ELF-1 (cell line): ENCODE measurements at places on chromosomes 12 and 14.

DNA sequence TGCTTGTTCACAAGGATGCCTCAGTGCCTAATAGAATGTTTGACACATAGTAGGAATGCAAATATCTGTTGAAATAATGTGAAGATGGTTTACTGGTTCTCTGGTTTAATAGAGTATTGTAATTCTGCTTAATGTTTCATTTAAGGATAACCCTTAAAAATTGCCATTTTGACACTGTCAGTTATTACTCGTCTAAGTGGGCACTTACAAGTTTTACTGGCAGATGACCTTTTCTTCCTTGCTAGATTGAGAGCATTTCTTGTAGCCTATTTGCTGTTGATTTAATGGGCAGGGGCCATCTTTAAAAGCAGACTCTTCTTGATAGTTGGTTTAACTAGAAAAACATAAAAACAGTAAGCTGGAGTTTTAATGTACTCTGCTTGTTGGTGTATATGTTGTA, 1.9 kb downstream of the TMEM263 start:
- DNase-seq, result no peak

DNA sequence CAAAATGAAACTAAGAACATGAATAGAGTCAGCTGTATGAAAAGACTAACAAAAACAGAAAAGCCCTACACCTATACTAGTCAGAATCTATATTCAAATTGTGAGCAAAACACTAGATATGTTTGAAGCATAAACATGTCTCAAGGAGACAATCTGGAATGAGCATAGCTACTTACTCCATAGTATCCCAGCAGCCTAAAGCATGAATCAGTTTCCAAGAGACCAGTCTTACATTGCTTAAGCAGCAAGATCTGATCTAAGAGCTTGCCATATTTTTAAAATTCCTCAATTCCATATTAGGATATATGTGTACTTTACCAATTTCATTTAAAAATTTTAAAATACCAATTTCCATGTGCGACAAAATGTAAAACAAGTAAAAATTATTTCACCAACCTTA, 7.7 kb downstream of the CAPS2 start:
- no peak for DNase-seq

GRCh38 chr12:29035112-29035511, 114.0 kb upstream of the FAR2 start:
- no peak for DNase-seq

DNA sequence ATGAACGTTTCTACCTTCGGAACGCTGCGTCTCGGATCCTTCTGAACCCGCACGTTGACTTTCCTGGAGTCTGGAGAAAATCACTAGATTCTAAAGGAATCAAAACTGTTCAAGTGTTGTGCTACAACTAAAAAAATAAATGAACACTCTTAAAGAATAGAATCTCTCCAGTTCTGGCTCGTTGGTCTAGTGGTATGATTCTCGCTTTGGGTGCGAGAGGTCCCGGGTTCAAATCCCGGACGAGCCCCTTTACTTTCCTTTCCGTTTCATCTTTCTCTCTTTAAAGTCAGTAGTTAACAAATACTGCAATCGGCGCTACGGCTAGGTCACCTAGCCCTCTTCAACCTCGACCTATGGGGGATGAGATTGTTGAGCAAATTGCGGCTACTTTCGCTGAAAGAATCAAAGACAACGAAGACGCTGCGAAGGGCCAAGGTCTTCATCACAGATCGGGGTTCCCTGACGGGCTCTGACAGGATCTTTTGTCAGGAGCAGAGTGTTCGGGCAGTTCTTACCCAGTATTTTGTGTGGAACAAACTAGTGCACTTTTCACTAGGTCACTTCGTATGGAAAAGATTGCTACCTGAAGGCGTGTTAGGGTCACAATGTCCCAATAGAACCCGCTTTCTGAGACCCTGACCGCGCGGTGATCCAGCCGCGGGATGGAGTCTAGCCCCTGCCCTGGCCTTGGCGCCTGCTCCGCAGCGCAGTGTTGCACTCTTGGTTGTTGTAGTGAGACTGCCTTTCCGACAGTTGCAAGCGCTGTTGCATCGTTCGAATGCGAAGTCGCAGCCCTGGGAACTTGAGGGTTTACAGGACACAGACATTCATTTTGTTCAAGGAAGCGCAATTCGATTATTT, 8.4 kb downstream of the OR6S1 start:
- DNase-seq, result peak; percentile 95

DNA sequence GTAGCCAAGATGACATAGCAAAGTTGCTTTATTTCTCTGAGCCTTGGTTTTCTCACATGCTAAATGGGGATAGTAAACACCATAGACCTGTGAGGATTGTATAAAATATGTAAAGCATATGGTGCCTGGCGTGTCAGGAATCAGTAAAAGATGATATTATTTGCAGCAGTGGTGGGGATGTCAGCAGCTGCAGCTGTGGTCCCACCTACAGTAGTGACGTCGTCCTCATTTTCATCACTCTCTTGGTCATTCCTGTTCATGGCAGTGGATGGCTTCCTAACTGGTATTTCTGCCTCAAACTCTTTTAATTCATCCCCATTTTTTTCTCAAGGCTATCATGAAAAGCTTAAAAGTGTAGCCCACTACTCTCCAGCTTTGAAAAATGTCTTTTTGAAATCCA, 12.1 kb downstream of the BMAL2 start:
- no peak for DNase-seq

GRCh38 chr12:2283916-2284315, 231.1 kb downstream of the CACNA1C start:
- no peak for DNase-seq

GRCh38 chr14:63088865-63089264, 43.6 kb upstream of the KCNH5 start:
- DNase-seq, result no peak

- no peak for DNase-seq
These were observed 12.0 kb upstream of the MDM1 start for GRCh38 chr12:68344126-68344525.

GRCh38 chr14:95432144-95433093, 84.0 kb downstream of the SYNE3 start:
- peak; percentile 76 for DNase-seq

GRCh38 chr12:32897281-32897610, 669 bp upstream of the PKP2 start:
- no peak for DNase-seq

DNA sequence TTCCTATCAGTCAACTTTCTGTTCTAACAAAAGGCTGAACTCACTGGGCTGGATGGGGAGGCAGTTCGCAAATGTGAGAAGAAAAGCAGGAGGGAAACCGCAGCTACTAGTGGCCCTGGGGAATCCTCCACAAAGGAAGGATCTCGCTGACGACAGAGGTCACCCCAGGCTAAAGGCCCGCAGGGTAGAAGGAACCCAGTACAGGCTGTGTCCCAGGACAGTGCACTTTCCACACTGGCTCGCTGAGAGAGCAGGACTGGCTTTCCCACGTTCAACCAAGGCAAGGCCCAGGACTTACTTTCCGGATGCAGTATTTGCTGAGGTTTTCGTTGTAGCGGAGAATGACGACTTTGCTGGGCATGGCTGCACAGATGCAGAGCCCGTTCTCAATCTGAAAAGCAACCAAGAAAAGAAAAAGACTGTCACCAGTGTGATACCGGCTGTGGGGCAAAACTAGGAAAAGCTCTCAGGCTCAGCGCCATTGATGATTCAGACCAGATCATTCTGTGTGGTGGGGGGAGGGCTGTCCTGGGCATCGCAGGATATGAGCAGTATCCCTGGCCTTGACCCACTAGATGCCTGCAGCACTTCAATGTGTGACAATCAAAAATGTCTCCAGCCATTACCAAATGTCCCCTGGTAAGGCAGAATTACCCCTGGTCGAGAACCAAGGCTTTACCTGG, 36.3 kb downstream of the PRKAB1 start:
- DNase-seq, result no peak

DNA sequence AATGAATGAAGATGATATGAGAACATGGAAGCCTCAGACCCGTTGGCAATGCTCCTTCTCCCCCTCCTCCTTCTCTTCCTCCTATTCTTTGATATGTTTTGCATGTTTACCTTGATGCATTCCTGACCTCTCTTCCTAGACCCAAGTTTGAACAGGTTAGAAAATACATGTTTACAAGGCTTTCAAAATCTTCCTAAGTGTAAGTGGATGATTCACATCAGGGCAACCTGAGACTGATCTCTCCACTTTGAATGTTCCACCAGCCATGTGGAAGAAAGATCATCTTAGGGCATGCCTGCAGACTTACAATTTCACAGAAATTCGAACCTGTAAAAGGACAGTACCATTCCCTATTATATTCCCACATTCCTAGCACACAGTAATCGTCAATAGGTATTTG, 18.0 kb upstream of the LDHB start:
- no peak for DNase-seq

GRCh38 chr14:32709027-32709426, 229.7 kb upstream of the NPAS3 start:
- DNase-seq, result no peak

DNA sequence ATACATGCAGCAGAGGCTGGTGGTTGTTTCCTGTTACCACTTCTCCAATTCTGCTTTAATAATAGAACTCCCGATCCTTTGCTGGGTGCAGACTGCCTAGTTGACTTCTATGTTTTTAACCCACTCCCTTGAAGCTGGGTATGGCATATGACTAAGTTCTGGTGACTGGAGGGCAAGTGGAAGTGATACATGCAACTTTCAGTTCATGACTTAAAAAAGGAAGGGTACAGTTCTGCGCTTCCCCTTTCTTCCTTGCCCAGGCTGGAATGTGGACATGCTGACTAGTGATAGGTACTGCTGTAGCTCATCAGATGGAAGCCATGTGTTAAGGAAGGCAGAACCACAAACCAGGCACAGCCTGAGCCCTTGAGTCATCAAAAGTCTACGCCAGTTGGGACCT, 2.4 kb upstream of the A2M start:
- DNase-seq, result no peak

GRCh38 chr12:52971679-52972329, 22.9 kb downstream of the KRT18 start:
- peak; percentile 81 for DNase-seq

- DNase-seq, result peak; percentile 54
These were observed 63.9 kb downstream of the DENND5B start for GRCh38 chr12:31527083-31527482.

GRCh38 chr14:69262516-69262915, 2.6 kb downstream of the GALNT16 start:
- no peak for DNase-seq

DNA sequence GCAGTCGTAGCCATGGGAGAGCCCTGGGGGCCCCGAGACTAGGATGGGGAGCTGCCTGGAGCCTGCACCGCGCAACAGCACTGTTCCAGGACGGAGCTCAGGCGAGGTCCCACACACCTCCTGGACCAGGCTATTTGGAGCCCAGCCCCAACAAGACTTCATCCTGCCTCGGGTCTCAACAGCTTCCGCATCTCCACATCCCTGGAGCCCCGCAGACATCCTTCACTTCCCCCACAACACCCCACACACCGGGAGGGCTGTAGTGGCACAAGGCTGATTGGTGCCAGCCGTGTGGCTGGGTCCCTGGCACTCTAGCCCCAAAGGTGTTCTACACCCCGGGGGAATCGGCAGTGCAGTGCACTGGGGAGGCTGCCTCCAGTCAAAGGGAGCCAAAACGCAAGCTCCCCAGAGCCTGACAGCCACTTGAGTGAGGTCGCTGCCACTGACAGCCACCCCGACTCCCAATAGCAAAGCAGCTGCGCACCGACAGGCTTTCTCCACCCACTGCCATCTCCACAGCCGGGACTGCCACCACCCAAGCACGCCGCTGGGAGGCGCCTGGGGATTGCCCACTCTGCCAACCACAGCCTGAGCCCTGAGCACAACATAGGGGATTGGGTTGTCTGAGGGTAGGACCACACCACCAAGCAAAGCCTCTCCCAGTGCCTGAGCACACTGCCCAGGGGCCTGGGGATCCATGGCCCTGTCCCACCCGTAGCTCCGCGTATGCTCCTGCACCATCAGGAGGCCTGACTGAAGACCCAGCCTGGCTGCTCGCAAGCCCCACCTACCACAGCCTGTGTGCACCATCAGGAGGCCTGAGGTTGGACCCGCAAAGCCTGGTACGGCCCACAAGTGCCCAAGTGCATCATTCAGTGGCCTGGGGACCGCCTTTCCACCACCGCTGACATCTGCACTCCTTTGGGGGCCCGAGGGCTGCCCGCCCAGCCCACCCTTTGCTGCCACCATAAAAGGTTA, 13.2 kb upstream of the KLRF1 start:
- peak; percentile 88 for DNase-seq

DNA sequence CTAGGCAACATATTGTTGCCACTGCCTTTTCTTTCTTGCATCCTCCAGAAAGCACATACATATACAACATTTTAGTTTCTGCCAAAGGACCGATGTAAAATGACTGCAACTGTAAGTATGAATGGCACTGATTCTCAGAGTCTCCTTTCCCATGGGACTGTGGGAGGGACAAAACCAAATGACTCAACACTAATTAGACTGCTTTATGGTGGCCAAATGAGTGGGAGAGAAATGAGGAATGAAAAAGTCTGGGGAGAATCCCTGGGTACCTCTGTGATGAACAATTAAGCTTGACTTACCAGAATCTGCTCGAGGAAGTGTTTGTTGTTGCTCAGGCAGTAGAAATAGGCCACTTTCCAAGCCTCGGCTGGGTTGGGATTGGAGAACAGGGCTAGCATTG, 10.1 kb downstream of the ZFYVE26 start:
- no peak for DNase-seq

DNA sequence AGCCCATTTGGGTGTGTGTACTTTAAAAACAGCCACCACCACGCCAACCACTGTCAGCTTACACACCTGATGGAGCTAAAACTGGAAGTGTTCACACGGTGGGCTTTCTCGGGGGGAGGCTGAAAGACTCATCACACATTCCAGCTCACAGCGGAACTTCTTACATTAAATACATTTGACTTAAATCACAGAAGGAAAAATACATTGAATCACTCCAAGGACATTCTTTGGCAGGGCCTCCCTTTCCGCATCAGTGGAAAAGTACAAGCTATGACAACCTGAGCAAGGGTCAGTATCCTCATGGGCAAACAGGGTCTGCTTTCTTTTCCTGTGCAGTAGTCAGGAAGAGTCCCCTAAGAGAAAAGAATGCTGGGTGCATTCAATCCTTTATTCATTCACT, 31.0 kb upstream of the TC2N start:
- DNase-seq, result no peak

GRCh38 chr12:93166541-93167307, 211.0 kb upstream of the NUDT4 start:
- DNase-seq, result no peak

- no peak for DNase-seq
These were observed 11.2 kb downstream of the MAP4K5 start for GRCh38 chr14:50520947-50521815.

DNA sequence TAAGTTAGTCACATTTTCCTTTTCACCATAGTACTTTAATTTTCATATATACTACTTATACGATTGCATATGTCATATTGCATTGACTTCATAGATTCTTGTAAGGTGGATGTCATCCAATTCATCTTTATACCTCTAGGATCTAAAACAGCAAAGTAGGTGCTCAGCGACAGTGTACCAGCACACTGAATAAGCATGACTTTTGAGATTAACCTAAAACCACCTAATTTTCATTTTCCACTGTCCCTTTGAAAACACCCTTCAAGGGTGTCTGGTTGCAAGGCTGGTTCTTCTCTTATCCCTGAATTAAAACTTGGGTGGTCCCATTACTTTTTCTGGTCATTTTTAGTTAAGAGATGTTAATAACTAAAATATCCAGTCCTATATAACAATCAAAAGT, 4.4 kb downstream of the GPR19 start:
- no peak for DNase-seq
